SK-N-DZ (cell line): ENCODE measurements at places on chromosomes 6 and 20.

DNA sequence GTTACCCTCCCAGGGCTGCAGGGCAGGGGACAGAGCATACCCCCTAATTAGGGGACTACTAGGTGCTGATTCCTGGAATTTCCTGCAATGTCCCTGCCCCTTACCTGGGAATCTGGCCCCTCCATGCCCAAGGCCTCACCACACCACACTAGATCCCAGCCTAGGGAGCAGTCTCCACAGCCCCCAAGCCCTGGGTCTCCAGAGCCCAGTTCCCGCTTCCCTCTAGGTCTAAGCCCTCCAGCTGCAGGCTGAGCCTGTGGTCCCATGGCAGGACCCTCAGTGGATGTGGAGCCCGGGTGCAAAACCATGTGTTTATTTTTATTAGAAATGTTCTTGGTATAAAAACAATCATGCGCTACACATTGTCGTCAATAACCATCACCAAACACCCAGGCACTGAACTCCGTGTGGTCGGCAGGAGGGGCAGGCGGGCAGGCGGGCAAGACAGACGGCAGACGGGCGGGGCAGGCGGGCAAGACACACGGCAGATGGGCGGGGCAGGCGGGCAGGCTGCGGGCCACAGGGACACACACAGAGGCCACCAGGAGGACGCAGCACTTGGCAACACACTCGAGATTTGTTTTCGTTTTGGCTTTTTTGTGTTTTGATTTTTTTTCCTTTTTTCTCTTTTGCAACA lies 124.2 kb downstream of the GRM4 start:
- DNase-seq = no peak

DNA sequence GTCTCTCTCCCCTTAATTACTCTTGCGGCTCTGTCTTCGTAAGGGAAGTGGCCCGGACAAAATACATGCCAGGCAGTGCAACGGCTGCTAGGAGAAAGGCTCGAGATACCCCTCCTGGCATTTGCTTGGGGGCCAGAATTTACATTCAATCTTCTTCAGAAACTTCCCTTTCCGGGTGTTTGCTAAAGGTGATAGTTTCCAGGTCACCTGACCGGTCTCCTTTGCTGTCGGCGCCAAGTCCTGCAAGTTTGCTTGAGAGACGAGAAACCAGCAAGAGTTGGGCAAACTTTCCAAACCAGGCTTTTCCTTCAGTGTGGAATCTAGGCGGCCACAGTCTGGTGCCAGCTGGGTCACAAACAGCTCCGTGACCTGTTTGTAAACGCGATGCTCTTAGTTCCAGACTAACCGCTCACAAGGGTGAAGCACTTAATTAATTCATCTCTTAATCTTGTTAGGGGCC lies 563 bp upstream of the SRSF3 start:
- DNase-seq = no peak

DNA sequence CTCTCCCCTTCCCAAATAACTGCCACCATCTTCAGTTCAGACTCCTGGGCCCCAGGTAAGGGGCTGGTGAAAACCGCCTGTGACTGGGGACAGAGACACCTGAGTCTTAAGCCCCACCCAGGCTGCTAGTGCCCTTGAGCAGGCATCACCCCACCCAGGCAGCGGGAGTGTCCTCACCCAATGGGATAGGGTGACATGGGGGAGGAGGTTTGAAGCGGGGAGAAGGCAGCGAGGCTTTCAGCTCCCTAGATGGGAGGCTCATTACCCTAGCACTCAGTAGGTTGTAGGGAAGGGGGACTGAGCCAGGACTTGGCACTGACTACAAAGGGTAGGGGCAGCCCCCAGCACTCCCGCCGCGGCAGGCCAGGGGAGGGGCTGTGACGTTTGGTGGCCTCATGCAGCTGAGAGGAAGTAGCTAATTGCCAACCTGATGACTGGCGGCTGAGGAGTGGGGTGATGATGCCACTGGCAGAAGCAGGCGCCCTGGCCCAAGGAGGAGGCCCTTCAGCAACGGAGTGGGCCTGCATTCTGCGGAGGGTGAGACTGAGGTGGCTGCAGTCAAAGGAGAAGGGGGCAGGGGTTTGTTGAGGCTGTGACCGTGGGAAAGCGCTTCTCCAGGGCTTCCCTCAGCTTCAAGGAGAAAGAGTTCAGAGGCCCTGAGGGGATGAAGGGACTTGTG lies 126.9 kb downstream of the MRPL14 start:
- no peak for DNase-seq

- no peak for DNase-seq
These were observed 113.1 kb upstream of the DOK5 start for GRCh38 chr20:54362283-54362682.
